ENCODE measurements at places on chromosomes 13 and 19.

GRCh38 chr13:75760131-75761021, 124.2 kb downstream of the LMO7 start:
- DNase-seq: peak; percentile 49

DNA sequence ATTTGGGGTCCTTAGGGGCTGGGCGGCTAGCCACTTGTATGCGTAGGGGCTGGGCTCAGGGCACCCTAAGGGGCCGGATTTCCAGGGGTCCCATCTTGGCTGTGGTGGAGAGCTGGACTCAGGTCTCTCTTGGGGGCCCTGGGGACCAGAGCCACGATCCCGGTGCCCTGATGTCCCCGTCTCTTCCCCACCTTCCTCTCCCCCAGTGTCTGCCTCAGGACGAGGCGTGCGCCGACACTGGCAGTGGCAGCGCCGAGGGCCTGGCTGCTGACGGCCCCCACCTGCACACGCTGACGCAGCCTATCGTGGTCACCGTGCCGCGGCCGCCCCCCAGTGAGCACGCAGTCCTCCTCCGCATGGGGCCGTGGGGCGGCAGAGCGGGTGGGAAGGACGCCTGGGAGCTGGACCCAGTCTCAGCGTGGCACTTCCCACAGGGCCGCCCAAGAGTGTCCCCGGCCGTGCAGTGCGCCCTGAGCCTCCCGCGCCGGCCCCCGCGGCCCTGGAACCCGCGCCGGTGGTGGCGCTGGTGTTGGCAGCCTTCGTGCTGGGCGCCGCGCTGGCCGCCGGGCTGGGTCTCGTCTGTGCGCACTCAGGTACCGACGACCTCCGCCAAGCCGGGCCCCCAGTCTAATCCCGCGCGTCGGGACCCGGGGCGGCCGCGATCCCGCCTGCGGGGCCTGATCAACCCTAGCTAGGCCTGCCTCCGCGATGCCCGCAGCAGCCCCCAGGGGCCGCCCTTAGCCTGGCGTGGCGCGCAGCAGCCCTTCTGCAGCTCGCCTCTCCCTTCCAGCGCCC, 2.7 kb upstream of the SNAPC2 start:
- DNase-seq: no peak

DNA sequence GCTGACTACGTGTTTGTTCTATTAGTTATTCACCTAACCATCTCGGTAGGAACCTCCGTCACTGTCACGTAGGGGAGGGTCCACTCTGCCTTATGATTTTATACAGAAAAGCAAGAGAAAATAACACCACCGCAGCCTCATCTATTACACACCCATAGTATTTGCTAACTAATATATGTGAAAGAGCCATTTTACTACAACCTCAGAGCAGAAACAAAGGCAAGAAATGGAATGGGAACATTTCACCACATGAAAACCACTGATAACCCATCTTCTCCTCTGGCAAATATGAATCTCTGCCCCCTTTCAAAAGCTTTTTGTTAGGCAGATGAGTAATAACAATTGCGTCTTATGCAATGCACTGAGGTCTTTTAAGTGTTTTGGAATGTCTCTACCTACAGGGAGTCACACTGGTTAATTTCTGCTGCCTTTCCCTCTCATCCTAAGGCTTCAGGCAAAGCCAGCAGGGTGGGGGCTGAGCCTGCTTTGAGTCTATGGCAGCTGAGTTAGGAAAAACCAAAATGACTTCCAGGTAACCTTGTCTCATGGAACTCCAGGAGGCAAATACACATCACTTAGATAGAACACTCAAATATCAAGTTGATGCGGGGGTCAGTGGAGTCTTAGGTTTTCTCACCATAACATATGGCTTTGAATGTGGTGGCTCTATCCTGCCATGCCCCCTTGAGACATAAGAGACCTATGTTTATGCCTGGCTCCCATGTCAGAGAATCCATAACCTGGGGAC, 15.0 kb downstream of the TSHZ3 start:
- DNase-seq: no peak

DNA sequence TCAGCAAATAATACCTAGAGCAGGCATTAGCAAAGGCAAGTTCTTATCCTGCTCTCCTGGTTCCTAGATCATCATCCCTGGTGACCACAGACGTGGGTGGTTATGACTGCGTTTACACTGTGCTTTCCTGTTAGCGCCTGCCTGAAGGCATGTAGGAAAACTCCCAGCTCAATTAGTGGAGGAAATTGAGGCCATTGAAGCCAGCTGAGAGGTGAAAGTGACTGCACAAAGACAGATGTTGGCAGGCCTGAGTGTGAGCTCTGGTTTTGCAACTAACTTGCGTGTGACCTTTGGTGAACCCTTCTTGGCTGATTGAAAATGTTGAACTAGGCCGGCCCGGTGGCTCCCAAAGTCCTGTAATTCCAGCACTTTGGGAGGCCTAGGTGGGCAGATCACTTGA, 17.5 kb upstream of the NWD1 start:
- DNase-seq: no peak

- DNase-seq: no peak
Measured at GRCh38 chr13:26400545-26400944, 146.6 kb downstream of the CDK8 start.

DNA sequence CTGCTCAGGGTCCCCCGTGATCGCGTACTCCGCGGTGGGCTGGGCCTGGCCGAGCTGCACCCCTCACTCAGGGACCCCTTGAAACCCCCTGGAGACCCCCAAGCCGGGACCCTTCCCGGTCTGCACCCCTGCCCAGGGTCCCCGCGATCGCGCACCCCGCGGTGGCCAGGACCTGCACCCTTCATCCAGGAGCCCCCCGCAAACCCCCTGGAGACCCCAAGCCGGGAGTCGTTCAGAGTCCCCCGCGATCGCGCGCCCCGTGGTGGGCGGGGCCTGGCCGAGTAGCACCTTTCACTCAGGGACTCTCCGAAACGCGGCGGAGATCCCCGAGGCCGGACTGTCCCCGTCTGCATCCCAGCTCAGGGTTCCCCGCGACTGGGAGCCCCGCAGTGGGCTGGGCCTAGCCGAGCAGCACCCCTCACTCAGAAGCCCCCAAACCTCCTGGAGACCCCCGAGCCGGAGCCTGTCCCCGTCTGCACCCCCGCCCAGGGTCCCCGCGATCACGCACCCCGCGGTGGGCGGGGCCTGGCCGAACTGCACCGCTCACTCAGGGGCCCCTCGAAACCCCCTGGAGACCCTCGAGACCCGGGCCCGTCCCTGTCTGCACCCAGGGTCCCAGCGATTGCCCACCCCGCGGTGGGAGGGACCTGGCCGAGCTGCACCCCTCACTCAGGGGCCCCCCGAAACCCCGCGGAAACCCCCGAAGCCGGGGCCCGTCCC, 748 bp downstream of the LMNB2 start:
- DNase-seq: no peak

- DNase-seq: no peak
Measured at GRCh38 chr19:12913851-12914690, 5.0 kb downstream of the SYCE2 start.

DNA sequence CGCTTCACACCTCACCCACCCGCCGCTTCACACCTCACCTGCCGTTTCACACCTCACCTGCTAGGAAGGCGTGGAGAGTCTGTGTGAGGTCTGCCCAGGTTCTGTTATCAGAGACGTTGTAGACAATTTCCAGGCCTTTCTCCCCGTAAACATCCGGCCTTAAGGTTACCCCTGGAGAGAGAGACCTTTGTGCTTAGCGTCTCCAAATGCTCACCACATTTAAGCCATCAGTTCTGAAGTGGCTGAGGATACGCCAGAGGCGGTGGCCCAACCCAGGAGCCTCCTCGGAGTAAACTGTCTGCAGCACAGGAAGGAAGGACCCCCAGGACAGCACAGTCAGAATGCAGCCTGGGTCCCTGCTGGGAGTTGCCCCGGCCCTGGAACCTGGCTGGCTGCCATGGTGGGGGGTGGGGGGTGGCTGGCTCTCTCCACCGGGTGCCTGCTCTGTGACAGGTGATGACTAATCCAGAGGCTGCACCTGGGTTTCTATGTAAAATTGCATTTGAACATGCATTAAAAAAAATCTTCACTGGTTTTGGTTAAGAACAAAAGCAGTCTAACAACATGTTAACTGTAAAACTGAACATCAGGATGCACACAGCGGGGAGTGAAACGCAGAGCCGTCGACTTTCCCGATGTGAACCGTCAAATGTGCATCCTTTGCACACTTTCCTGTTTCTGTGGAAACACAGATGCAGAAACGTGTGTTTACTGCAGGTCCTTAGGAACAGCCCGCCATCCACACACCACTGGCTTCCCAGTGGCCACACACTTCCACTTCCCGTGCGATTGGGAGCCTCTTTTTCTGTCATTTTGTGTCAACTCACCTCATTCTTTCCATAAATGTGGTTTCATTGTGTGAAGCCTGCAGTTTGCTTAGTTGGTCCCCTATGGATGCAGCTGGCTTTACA, 4.5 kb downstream of the ATP4B start:
- DNase-seq: no peak

GRCh38 chr19:10316229-10317044, 622 bp upstream of the FDX2 start:
- DNase-seq: no peak

- DNase-seq: no peak
Measured at GRCh38 chr19:14809272-14810057, 25.5 kb downstream of the OR7A5 start.

- DNase-seq: no peak
Measured at GRCh38 chr13:53060840-53061490, 32.4 kb downstream of the OLFM4 start.

GRCh38 chr19:43433358-43433673, 18.6 kb downstream of the TEX101 start:
- no peak for DNase-seq

GRCh38 chr13:32504263-32504662, 34.3 kb downstream of the N4BP2L2 start:
- DNase-seq: no peak

DNA sequence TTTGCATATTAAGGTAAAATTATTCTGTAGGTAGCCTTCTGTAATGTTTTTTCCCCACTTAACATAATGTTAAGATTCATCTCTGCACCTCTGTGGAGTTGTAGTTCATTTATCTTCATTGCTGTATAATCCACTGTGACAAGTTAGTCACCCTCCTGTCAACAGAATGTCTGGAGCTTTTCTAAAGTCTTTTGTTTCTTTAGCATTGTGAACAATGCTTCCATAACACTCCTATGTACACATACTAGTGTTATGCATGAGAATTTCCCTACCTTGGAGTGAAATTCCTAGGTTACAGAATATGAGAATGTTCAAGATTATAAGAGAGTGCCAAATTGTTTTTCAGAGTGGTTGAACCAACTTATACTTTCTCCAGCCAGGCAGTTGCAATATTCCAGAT, 113.5 kb downstream of the COG6 start:
- no peak for DNase-seq
